ENCODE measurements at places on chromosomes 4 and X.
A peak's percentile ranks its signal among the peaks of the same experiment; 100 is the strongest.

- no peak overlapping the region for H3K4me3 ChIP-seq
- DNase-seq, result no peak
- H3K36me3 ChIP-seq, result no peaks in the 10 kb centered on the region
These were observed 103.7 kb downstream of the JADE1 start for GRCh38 chr4:128913228-128913627.

DNA sequence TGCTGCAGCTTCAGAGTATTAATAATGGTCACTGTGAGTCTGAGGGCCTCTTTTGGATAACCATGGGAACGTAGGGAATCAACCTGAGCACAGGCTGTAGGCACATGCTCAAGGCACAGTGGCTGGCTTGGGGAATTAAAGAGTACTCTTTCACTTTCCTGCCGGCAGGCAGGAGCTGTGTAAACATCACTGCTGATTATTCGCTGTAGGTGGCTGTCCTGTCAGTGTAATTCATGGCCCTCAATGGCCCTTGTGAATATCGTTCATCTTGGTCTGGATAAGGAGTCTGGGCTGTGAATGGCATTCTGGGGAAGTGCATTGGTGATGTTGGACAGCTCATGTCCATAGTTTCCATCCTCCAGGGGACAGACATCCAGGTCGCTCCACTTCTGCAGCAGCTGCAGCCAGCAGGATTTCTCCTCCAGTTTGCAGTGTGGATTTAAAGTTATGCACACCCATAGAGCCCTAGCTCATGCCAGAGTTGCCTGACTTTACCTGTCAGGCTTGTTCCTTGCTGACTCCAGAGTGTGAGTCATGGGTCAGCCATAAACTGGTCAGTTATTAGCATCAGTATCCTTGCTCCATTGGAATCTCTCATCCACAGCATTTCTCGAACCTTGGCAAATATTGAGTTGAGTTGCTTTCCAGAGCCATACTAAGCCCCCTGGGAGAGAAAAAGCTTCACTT lies 43.0 kb downstream of the C4orf33 start:
- no peak overlapping the region for H3K4me3 ChIP-seq
- DNase-seq, result no peak
- no peaks in the 10 kb centered on the region for H3K36me3 ChIP-seq

- H3K4me1 ChIP-seq, result no peaks in the 10 kb centered on the region
- H3K36me3 ChIP-seq, result no peaks in the 10 kb centered on the region
- no peak for DNase-seq
- H3K27ac ChIP-seq, result no peak overlapping the region
- H3K27me3 ChIP-seq, result no peaks in the 10 kb centered on the region
These were observed 1550.9 kb downstream of the C4orf33 start for GRCh38 chr4:130646886-130647285.

GRCh38 chr4:122360754-122361153 lies 18.1 kb upstream of the ADAD1 start:
- H3K4me3 ChIP-seq, result no peak overlapping the region
- H3K27ac ChIP-seq, result no peak overlapping the region
- no peaks in the 10 kb centered on the region for H3K27me3 ChIP-seq
- no peak for DNase-seq
- H3K36me3 ChIP-seq, result peaks cover 13% of the 10 kb centered on the region

DNA sequence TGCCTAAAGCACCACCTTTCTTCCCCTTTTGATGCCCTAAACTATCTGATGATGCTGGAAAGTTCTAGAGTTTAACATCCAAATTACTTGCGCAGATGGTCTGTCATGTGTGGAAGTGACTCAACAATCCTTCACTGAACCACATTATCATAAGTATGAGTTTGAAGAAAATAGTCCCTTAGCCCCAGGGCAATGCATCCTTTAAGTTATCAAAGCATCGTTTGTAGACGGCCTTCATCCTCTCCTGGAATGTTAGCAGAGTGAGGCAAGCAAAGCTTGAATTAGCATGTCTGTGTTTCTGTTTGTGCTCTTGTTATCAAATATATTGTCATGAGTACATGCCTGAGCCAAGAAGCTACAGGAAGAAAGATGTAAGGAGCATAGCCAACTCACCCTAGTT lies 570.9 kb downstream of the MID1IP1 start:
- H3K4me1 ChIP-seq, result no peaks in the 10 kb centered on the region
- H3K27ac ChIP-seq, result no peak overlapping the region
- H3K27me3 ChIP-seq, result no peaks in the 10 kb centered on the region
- no peaks in the 10 kb centered on the region for H3K36me3 ChIP-seq

- H3K4me3 ChIP-seq, result no peak overlapping the region
- no peaks in the 10 kb centered on the region for H3K27me3 ChIP-seq
- H3K36me3 ChIP-seq, result no peaks in the 10 kb centered on the region
- no peak overlapping the region for H3K27ac ChIP-seq
- peak; percentile 53 for DNase-seq
- no peaks in the 10 kb centered on the region for H3K4me1 ChIP-seq
These were observed 71.0 kb downstream of the PRRG1 start for GRCh38 chrX:37420185-37420584.

GRCh38 chrX:134161162-134161561 lies 75.8 kb upstream of the CCDC160 start:
- no peaks in the 10 kb centered on the region for H3K36me3 ChIP-seq
- DNase-seq, result no peak
- H3K27ac ChIP-seq, result no peak overlapping the region
- no peaks in the 10 kb centered on the region for H3K4me1 ChIP-seq
- peaks cover 12% of the 10 kb centered on the region for H3K27me3 ChIP-seq

DNA sequence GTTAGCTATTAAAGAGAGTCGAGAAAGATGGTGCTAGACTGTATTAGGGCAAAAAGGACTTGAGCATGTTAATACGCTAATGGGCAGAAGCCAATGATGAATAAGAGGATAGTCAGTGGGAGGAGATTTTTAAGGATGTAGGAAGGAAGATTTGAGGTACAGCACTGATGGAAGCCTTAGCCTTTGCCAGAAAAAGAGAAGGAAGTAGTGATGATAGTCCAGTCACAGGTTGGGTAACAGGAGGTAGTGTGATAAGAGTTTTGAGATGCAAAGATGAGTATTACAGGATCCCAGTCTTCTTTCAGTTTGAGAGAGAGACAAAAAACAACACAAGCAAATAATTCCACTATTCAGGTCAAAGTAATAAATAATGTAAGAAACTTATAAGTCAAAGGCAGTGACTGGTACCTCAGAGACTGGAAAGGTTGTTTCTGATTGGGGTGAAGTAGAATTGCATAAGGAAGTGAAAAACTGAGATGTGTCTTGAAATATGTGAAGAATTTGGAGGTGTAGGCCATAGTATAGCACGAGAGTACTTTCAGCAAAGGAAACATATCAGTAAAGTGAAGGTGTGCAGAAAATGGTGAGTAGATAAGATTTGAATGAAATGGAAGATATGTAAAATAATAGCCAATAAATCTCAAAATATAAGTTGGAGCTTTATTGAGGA lies 22.1 kb upstream of the NDNF start:
- H3K27ac ChIP-seq, result no peak overlapping the region
- DNase-seq, result no peak
- no peaks in the 10 kb centered on the region for H3K4me1 ChIP-seq
- H3K4me3 ChIP-seq, result no peak overlapping the region

- DNase-seq, result no peak
- peaks cover 11% of the 10 kb centered on the region for H3K4me1 ChIP-seq
- no peaks in the 10 kb centered on the region for H3K36me3 ChIP-seq
- no peak overlapping the region for H3K27ac ChIP-seq
- peaks cover 57% of the 10 kb centered on the region for H3K27me3 ChIP-seq
These were observed 1.5 kb downstream of the FRMPD3 start for GRCh38 chrX:107450823-107451509.

DNA sequence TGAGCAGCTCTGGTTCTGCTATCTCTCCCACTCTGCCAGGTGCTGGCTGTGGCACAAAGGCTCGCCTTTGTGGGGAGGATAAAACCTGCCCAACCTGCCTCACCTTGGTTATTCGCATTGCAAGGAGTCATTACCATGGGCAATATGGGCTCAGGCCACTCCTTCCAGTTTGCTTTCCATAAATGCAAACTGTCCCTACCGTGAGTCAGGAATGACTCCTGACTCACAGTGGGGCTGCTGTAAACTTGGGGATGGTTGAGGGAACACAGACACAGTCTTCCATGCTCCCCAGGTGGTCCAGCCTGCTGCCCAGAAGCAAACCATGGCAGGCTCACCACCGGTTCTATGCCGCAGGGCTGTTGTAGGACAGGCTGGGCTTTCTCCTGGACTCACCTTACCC lies 36.1 kb downstream of the COQ2 start:
- no peak for DNase-seq
- H3K27ac ChIP-seq, result no peak overlapping the region
- H3K36me3 ChIP-seq, result no peaks in the 10 kb centered on the region
- H3K4me1 ChIP-seq, result peaks cover 11% of the 10 kb centered on the region
- H3K4me3 ChIP-seq, result no peak overlapping the region

- no peak overlapping the region for H3K27ac ChIP-seq
- H3K27me3 ChIP-seq, result no peaks in the 10 kb centered on the region
- no peak for DNase-seq
- no peaks in the 10 kb centered on the region for H3K4me1 ChIP-seq
- H3K4me3 ChIP-seq, result no peak overlapping the region
These were observed 7.1 kb downstream of the PRAF2 start for GRCh38 chrX:49066690-49067089.

DNA sequence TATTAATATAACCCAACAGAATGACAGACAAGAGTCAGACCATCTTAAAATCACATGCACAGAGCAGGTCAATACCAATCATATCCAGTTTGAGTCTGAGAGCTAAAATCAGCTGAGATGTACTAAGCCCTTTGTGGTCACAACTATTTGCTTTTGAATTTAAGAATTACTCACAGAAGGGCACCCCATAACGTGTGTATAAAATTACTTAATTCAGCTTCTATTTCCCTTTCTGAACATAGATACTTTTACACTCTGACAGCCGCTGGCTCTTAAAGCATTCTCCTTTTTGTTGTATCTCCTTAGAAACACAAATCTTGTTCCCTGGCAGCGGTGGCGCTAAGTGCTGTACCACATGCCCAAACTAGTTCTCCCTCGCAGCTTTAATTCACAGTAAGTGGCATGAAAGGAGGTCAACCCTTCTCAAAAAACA lies 14.8 kb upstream of the PPARGC1A start:
- no peaks in the 10 kb centered on the region for H3K36me3 ChIP-seq
- no peak overlapping the region for H3K4me3 ChIP-seq
- H3K27ac ChIP-seq, result no peak overlapping the region
- DNase-seq, result no peak
- H3K27me3 ChIP-seq, result no peaks in the 10 kb centered on the region

- H3K36me3 ChIP-seq, result no peaks in the 10 kb centered on the region
- H3K4me1 ChIP-seq, result peaks cover 4% of the 10 kb centered on the region
- H3K27ac ChIP-seq, result no peak overlapping the region
- no peak overlapping the region for H3K4me3 ChIP-seq
- no peaks in the 10 kb centered on the region for H3K27me3 ChIP-seq
- DNase-seq, result peak; percentile 78
These were observed 247.6 kb upstream of the RPS6KA3 start for GRCh38 chrX:20514358-20514757.

- no peak overlapping the region for H3K27ac ChIP-seq
- no peak overlapping the region for H3K4me3 ChIP-seq
- no peaks in the 10 kb centered on the region for H3K36me3 ChIP-seq
These were observed 13.6 kb downstream of the EREG start for GRCh38 chr4:74378573-74378972.

DNA sequence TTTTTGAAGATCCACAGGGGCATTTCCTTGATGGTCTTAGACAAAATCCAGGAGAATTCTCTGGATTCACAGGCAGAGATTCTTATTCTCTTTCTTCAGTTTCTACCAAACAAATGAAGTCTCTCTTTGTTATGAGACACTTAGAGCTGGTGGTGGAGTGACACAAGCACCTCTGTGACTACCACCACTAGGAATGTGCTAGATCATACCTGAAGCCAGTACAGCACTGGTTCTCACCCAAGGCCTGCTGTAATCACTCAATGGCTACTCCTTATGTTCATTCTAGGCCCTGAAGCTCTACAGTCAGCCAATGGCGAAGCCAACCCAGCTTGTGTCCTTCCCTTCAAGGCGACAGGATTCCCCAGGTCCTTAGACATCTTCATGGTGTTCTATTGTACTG lies 482.3 kb downstream of the TRAM1L1 start:
- H3K4me1 ChIP-seq, result no peaks in the 10 kb centered on the region
- no peak overlapping the region for H3K27ac ChIP-seq
- no peak overlapping the region for H3K4me3 ChIP-seq
- H3K27me3 ChIP-seq, result no peaks in the 10 kb centered on the region
- H3K36me3 ChIP-seq, result no peaks in the 10 kb centered on the region
- no peak for DNase-seq

- H3K4me1 ChIP-seq, result no peaks in the 10 kb centered on the region
- H3K27me3 ChIP-seq, result no peaks in the 10 kb centered on the region
- no peak for DNase-seq
- H3K36me3 ChIP-seq, result no peaks in the 10 kb centered on the region
- H3K27ac ChIP-seq, result no peak overlapping the region
These were observed 4.3 kb downstream of the CXCL9 start for GRCh38 chr4:76003035-76003434.

DNA sequence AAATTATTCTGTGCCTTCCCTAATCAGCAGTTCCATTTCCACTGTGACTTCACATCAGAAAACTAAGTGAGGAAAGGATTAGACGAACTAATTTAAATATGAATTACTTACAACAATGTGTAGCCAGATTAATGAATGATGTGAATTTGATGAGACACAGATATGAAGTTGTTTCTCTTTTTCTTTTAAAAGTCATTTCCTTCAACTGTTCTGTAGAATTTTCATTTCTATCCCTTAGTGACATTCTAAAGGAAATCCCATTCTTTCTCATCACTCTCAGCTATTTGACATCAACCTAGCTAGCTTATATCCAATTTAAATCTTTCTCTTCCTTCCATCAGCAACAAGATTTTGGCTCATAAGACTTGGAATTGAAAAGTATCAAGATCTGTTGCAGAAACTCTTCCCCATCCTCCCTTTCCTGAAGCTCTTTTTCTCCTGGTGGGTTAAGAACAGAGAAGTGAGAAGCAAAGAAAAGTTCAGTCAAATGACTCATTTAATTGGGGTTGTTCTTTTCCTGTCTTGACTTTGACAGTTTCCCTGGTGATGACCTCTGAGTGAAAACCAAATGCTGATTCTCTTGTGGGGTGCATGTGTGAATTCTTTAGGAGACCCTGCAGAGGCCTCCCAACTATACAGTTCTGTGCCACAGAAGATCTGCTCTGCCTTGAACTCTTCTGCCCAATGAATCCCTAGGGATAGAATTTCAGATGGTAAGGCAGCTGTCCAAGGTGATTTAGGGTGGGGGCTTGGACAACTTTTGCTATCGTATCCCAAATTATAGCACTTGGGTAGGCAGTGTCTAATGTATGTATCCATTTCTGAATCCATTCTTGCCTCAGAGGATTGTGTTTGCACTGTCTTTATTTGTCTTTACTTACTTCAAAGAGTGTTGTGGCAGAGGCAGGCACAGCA lies 232.5 kb upstream of the GPRIN3 start:
- H3K27ac ChIP-seq, result no peak overlapping the region
- no peaks in the 10 kb centered on the region for H3K27me3 ChIP-seq
- DNase-seq, result peak; percentile 62
- H3K36me3 ChIP-seq, result no peaks in the 10 kb centered on the region
- no peaks in the 10 kb centered on the region for H3K4me1 ChIP-seq
- no peak overlapping the region for H3K4me3 ChIP-seq

Measured in mesenchymal stem cell (in vitro differentiated cells and primary cell).